ENCODE measurements at places on chromosomes 1 and 21. TPM values are rescaled to one million over a fixed set of nuclear protein-coding genes. Genes with fewer than 3 reads are reported as not detected.
A peak's percentile ranks its signal among the peaks of the same experiment; 100 is the strongest.

Gene ADAM30
- not detected for total RNA-seq

Gene VPS45
- total RNA-seq, result 22.8 TPM

DNA sequence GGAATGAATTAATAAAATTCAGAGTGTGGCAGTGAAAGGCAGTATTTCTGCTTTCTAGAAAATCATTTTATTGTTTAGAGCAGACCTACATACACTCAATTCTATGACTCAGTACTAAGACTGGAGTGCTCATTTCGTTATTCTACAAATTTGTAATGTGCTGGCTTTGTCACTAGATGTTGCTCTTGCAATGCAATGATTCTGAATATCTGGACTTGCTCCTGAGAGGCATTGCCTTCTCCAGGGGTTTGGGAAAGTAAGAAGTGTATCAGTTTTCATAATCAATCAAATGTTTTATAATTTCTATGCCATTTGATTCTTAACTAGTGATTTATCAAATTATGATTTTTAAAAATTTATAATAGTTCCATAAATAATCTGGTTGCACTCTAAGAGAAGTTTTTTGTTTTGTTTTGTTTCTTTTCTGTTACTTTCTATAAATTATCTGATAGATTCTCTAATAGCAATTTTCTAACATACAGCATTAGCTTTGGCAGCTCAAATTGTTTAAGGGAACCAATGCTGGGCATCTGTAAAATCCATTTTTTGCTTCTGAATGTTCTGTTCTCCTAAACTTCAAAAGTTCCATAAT lies 280.5 kb upstream of the SGIP1 start:
- no peak for DNase-seq
- no peaks in the 10 kb centered on the region for H3K36me3 ChIP-seq
- H3K27ac ChIP-seq, result no peak overlapping the region
- H3K4me3 ChIP-seq, result no peak overlapping the region
- H3K27me3 ChIP-seq, result peaks cover 1% of the 10 kb centered on the region

- H3K4me3 ChIP-seq, result peak overlapping the region; percentile 73
- peaks cover 16% of the 10 kb centered on the region for H3K4me1 ChIP-seq
- peaks cover 3% of the 10 kb centered on the region for H3K27me3 ChIP-seq
These were observed 749 bp downstream of the CITED4 start for GRCh38 chr1:40861224-40862003.

- H3K4me1 ChIP-seq, result peaks cover 42% of the 10 kb centered on the region
- H3K27me3 ChIP-seq, result no peaks in the 10 kb centered on the region
- H3K27ac ChIP-seq, result no peak overlapping the region
These were observed 23.5 kb upstream of the EPB41 start for GRCh38 chr1:28890836-28891235.

DNA sequence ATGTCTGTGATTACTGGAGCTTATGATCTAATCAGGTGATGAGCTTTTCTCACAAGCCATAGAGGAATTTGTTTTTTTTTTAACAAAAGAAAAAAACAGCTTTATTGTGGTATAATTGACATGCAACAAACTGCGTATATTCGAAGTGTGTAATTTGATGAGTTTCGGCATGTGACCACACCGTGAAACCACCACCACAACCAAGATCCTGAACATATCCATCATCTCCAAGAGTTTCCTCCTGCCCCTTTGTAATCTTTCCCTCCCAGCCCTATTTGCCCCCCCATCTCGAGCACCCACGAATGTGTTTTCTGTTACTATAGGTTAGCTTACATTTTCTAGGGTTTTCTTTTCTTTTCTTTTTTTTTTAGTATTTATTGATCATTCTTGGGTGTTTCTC lies 4.7 kb downstream of the PGBD2 start:
- H3K27me3 ChIP-seq, result no peaks in the 10 kb centered on the region
- H3K4me1 ChIP-seq, result peaks cover 29% of the 10 kb centered on the region
- H3K36me3 ChIP-seq, result peaks cover 3% of the 10 kb centered on the region
- H3K4me3 ChIP-seq, result no peak overlapping the region
- H3K27ac ChIP-seq, result no peak overlapping the region

- H3K27ac ChIP-seq, result peak overlapping the region; percentile 94
- peak overlapping the region; percentile 30 for H3K4me3 ChIP-seq
- DNase-seq, result peak; percentile 59
- H3K36me3 ChIP-seq, result no peaks in the 10 kb centered on the region
- no peaks in the 10 kb centered on the region for H3K27me3 ChIP-seq
- H3K4me1 ChIP-seq, result peaks cover 42% of the 10 kb centered on the region
These were observed 25.9 kb downstream of the TSPAN2 start for GRCh38 chr1:115063228-115063901.

Gene INTS11
- 110 TPM for total RNA-seq

DNA sequence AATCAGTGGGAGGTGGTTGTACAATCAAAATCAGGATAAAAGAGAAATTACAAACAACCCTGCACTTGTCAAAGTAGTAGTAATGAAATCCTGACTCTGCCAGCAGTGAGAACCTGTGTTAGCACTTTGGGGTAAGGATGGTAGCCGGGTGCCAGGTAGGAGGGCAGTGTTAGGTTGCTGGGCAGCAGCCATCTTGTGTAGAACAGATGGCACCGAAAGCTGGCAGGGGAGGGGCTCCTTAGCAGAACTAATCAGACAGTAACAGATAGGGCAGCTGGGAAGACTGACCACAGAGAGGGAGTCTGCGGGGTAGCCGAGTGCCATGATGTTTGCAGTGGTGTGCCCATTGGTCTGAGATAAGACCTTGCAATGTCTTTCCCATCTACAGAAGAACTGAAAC lies 137.3 kb downstream of the SDCCAG8 start:
- no peak overlapping the region for H3K27ac ChIP-seq
- H3K36me3 ChIP-seq, result peaks cover 4% of the 10 kb centered on the region
- H3K4me1 ChIP-seq, result peaks cover 6% of the 10 kb centered on the region
- no peak for DNase-seq
- no peak overlapping the region for H3K4me3 ChIP-seq
